SIG-M5 (cell line): ENCODE measurements at places on chromosomes 1 and 21.

- DNase-seq = no peak
Measured at GRCh38 chr1:6157528-6158174, 22.5 kb downstream of the CHD5 start.

DNA sequence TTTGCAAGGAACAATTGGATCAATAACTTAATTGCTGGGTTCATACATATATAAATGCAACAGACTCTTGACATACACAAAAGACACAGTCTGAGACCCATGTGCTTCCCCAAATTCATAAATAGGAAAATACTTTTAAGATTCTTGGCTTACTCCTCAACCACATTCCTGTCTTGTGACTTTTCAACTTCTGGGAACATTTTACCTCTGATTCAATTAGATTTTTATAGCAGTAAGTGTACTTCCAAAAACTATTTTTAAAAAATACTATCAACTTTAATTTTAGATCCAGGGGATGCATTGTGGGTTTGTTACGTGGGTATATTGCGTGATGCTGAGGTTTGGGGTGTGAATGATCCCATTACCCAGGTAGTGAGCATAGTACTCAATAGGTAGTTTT, 406.7 kb downstream of the RPS6KC1 start:
- no peak for DNase-seq

GRCh38 chr1:85580872-85581801, 576 bp downstream of the CCN1 start:
- DNase-seq = no peak

DNA sequence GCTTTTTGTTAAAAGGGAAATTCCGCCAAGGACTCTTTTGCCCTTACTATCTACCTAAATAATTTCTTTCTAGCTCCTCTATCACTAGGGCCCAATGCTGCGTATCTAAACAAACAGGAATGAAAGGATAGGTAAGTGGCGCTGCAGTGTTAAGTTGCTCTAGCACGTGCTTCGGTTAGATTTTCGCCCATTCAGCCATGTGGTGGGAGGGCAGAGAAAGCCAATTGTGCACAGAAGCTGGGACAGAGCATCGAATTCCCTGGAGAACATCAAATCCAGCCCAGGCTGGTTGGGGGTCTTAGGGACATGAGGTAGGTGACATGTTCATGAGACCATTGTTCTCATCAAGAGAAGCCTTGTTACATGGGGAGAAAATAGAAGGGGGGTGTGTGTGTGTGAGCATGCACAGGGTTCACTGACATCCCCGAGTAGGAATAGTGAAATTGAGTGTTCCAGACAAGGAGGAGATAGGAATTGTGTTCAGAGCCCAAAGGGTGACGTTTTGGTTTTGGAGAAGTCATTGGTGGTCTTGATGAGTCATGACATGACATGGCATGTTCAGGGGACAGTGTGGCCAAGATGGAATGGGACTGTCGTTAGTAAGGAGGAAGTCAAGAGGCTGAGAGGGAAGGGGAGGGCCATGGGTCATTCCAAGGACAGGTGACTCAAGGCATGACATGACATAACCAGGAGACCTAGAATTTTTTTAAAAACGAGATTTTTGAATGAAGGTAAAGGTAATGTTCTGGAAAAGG, 107.1 kb downstream of the TLR5 start:
- DNase-seq = no peak

DNA sequence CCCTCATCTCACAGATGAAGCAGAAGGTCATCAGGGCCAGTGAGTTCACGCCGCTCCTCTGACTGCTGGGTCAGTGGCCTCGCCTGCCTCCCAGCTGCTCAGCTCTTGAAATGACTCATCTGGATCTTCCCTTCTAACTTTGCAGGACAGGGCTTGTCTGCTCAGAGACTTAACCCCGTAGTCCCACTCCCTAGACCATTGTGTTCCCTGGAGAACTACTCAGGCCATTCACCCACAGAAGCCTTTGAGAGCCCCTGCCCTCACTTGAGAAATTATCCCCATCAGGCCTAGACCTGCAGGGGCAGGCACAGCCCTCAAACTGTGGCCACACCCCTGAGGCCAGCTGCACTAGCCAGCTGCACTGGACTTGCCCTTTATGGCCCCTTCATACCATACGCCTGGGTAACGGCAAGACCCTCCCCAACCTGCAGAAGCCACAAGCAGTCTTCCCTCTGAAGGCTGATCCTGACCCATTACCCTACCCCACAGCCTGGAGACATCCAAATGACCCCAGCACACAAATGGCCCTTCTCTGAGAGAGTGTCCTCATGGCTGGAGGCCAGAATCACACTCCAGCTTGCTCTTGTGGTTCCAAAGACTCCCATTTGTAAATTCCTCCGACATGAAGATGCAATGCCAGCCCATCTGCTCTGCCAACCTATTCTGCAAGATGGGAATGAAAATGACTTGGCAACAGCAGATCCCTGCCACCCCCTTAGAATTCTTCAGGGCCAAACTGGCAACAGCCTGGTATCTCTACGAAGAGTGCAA, 33.2 kb downstream of the RCSD1 start:
- no peak for DNase-seq

- no peak for DNase-seq
Measured at GRCh38 chr1:111222308-111223125, 5.0 kb upstream of the CHI3L2 start.

DNA sequence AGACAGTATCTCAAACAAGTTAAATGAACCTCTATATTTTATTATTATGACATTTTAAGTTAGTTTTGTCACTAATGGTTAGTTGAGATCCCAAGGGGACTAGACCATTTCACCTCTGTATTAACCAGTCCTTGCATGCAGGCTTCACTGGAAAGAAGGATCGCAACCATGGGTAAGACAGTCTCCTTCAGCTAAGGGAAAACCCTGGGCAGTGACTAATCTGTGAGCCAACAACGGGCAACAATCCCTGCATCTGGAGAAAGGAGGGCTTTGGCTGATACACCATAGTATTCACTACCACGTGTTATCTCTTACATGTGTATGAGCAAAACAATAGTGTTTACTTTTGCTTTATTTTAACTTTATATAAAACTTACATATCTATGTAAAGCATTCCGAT, 708.8 kb upstream of the CHRM3 start:
- DNase-seq = no peak
